ENCODE measurements at places on chromosomes 1 and 21. TPM values are rescaled to one million over a fixed set of nuclear protein-coding genes. Genes with fewer than 3 reads are reported as not detected.

DNA sequence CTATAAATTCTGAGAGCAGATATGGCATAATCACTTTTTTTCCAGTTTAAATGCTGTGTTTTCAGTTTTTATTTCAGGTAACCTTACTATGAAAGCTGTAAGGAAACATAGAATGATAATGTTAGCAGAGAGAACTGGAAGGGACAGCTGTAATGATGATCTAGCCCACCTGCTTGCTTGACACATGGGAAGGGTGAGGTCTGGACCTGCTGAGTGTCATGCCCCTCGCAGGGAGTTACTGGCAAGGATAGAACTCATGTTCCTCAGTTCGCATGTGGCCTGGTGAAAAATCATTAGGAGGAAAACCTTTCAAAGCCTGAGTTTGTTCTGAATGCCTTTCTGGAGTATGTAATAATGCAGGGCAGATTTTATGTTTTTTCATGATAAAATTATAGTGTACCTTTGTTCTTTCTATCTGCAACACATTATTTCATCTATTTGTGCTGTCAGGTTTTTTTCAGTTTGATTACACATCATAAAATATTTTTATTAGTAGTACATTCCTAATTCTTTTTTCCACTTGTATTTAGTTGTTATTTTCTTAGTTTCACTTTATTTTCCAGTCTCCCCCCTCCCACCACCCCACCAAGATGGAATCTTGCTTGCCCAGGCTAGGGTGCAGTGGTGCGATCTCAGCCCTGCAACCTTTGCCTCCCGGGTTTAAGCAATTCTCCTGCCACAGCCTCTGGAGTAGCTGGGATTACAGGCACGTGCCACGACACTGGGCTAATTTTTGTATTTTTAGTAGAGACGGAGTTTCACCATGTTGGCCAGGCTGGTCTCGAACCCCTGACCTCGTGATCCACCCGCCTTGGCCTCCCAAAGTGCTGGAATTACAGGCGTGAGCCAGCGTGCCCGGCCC is 8.0 kb downstream of the DDI2 start:
- peaks cover 3% of the 10 kb centered on the region for H3K36me3 ChIP-seq
- DNase-seq, result no peak
- no peak overlapping the region for H3K27ac ChIP-seq
- no peak overlapping the region for H3K4me3 ChIP-seq
- H3K4me1 ChIP-seq, result peaks cover 34% of the 10 kb centered on the region

- H3K27ac ChIP-seq, result no peak overlapping the region
- no peak for DNase-seq
- no peaks in the 10 kb centered on the region for H3K36me3 ChIP-seq
- no peaks in the 10 kb centered on the region for H3K27me3 ChIP-seq
- no peak overlapping the region for H3K4me3 ChIP-seq
- H3K4me1 ChIP-seq, result no peaks in the 10 kb centered on the region
These were observed 15.4 kb upstream of the WASF2 start for GRCh38 chr1:27505420-27505680.

DNA sequence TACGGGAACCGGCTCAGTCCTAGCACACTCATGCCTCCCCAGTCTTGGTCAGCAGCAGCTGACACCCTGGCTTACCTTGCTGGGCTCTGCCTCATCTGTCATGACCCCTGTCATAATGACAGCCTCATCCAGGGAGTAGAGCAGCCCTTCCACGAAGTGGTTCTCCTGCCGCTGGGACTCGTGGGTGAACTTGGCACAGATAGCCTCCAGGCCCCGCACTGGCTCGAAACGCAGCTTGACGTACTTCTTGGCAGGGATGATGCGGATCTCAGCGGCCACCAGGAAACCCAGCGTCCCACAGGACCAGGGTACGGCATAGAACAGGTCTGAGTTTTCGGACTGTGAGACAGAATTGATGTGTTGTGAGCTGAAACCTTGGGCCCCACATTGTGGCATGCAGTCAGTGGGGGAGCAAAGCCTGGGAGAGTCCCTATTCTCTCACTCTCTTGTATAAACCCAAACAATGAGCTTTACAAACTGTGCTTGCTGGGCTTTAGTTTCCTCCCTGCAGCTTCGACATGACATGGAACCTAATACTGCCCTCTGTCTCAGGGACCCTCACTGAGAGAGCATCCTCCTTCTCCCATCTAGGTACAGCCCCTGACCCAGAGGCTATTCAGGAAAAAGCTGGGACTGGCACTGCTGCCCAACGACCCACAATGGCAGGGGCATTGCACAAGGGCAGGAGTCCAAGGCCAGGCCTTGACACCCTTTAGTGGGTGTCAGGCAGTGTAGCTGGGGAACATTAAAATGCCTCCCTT is 15.5 kb downstream of the DHCR24 start:
- H3K36me3 ChIP-seq, result peaks cover 5% of the 10 kb centered on the region
- no peaks in the 10 kb centered on the region for H3K4me1 ChIP-seq
- H3K27me3 ChIP-seq, result no peaks in the 10 kb centered on the region
- no peak overlapping the region for H3K4me3 ChIP-seq

OR2W3 gene
- not detected for total RNA-seq

HMCN1 gene
- 0.02 TPM for total RNA-seq

DNA sequence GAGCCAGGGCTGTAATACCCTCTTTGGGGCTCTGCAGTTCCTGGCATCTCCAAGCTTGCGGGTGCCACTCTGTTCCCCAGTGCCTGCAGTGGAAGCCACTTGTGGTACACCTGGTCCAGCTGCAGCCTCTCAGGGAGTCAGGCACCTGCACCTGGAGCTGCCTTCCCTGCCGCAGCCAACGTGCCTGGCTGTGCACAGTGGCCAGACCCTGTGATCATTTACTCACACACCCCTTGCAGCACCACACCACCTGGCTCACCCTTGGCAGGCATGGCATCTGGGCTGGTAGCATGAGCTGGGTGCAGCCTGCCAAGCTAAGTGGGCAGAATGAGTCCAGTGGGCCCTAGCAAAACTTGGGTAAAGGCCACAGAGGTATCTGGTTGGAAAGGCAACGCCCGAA is 51.1 kb upstream of the NTPCR start:
- H3K27me3 ChIP-seq, result no peaks in the 10 kb centered on the region
- DNase-seq, result no peak
- H3K4me1 ChIP-seq, result no peaks in the 10 kb centered on the region
- H3K4me3 ChIP-seq, result no peak overlapping the region
- no peaks in the 10 kb centered on the region for H3K36me3 ChIP-seq
- H3K27ac ChIP-seq, result no peak overlapping the region

DNA sequence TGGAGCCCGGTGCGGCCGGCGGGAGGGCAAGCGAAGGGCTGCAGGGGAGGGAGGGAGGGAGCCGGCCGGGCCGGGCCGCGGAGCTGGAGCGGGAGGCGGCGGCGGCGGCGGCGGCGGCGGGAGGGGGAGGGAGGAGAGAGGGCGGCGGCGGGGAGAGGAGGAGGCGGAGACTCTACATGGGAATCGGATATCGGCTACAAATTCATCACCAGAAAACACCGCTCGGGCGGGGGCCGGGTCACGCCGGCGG is at the start of gene AKT3:
Gene AKT3, minus strand, starts transcription at position 42 of the 250 bp plus-strand sequence. CDS start 7,073 bp downstream, outside the sequence.
- H3K4me3 ChIP-seq, result peak within 1 kb of the TSS; percentile 80
- peak within 1 kb of the TSS; percentile 80 for H3K27ac ChIP-seq
- H3K27me3 ChIP-seq, result no peaks in the 10 kb centered on the region
- peaks cover 20% of the 10 kb centered on the region for H3K4me1 ChIP-seq
- DNase-seq, result no peak
- H3K36me3 ChIP-seq, result no peaks in the 10 kb centered on the region

- no peaks in the 10 kb centered on the region for H3K27me3 ChIP-seq
- no peaks in the 10 kb centered on the region for H3K4me1 ChIP-seq
- no peak overlapping the region for H3K4me3 ChIP-seq
- no peak for DNase-seq
- H3K27ac ChIP-seq, result no peak overlapping the region
These were observed 115.7 kb upstream of the UBE2U start for GRCh38 chr1:64087768-64088167.

- H3K36me3 ChIP-seq, result no peaks in the 10 kb centered on the region
- H3K4me3 ChIP-seq, result no peak overlapping the region
- no peaks in the 10 kb centered on the region for H3K4me1 ChIP-seq
These were observed 116.6 kb downstream of the ATG4C start for GRCh38 chr1:62900566-62900965.

DNA sequence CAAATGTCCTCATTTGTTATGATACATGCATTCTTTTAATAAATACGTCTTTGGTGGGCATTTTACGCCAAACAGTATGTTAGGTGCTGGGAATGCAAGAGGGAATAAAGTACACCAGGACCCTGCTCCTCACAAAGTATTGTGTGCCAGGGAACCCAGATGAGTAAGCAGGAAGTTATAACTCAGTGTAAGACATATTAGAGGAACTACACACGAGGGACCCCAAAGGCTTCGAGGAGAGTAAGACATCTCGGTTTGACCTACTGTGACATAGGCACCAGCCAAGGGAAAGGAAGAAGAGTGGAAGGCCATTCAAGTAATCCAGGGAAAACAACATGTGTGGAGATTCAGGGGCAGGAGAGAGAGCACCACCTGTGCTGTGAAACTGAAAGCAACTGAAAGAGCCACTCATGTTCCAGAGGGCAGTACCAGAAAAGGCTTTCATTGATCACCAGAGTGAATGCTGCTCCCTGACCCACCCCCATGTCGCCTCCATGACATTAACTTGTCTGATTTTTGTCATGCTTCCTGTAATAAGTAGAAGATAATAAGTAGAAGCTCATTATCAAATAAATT is 542.5 kb upstream of the PKN2 start:
- H3K27ac ChIP-seq, result no peak overlapping the region
- H3K4me3 ChIP-seq, result no peak overlapping the region
- no peaks in the 10 kb centered on the region for H3K36me3 ChIP-seq
- H3K4me1 ChIP-seq, result no peaks in the 10 kb centered on the region

DNA sequence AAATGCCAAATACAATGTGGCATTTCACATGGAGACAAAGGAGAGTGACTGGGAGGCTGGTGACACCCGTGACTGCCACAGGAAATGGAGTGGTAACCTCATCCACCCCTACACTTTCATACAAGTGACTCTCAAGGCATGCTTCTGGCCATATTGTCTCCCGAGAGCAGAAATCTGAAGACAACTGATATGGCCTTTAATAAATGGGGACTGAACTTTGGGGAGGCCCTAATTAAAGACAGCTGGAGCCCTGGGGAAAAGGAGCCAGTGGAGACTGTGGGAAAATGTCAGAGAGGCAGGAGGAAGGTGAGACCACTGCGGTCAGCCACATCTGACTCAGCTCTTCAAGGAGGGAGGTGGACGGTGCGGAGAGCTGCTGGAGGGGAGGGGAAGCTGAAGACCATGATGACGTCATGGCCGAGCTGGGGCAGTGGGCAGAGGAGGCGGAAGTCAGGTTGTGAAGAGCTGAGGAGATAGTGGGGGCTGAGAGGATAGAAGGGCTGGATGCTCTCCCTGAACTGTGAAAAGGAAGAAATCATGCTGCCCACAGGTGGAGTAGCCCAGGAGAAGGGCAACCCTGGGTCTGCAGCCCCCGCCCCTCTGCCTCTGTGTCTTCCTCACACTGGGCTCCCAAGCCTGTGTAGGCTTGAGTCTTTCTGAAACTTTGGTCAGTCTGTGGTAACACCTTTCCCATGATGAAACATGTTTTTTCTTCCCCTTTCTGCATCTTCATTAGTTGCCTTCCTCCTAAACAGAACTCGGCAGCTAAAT is 14.0 kb upstream of the NCF2 start:
- H3K4me3 ChIP-seq, result no peak overlapping the region
- no peaks in the 10 kb centered on the region for H3K36me3 ChIP-seq
- H3K27me3 ChIP-seq, result no peaks in the 10 kb centered on the region
- H3K27ac ChIP-seq, result no peak overlapping the region

DNA sequence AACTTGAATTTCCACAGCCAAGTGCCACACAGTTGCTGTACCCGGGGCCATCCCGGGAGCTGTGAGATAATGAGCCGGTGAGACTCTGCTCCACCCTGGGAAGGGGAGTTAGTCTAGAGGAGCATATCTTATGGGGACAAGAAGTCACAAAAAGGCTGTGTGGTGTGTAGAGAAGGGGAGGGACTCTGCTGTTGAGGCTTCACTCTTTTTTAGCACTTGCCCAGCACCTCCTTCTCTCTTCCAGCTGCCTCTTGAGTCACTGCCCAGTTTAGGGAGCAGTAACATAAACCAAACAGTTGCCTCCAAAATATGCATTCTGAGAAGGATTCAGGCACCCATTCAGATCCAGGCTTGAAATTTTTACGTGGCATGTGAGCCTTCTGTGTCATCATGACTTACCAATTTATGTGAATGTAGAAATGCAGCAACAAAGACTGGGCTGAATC is 744 bp upstream of the WDR26 start:
- H3K4me3 ChIP-seq, result peak overlapping the region; percentile 91
- peak; percentile 15 for DNase-seq
- H3K36me3 ChIP-seq, result no peaks in the 10 kb centered on the region
- peak overlapping the region; percentile 96 for H3K27ac ChIP-seq

DNA sequence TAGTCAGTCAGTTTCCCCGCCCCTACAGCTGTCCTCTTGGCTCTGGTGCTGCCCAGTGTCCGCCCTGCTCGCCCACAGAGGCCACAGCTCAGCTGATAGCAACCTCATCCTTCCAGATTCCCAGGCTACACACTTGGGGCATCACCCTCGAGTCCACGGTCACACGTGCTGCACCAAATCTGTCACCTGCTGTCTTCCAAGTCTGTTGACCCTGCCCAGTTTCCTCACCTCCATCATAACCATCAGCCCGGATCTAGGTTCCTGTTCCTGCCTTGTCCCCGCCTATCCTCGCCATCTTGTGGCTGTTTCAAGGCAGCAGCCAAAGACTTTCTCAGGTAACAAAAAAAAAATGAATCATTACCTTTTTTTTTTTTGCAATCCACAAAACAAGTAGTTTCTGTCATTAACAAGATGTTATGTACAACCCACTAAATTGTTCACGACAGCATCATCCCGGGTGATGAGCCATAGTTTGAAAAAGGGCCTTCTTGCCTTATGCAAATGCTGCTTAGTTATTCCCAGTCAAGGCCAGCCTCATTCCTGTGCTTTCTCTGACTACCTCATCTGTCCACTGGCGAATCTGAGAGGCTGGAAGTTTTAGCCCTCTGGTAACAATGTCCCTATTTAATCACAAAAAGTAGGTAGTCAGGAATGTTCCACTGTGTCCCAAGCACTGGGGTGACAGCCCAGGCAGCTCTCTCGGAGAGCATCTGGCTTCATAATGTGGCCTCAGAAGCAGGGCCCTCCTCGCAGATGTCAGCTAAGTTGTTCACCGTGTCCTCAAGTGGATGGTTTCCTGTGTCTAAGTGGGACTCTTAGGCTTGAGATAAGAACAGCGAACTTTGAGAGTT is 4.9 kb upstream of the MIIP start:
- no peak for DNase-seq
- H3K36me3 ChIP-seq, result peaks cover 22% of the 10 kb centered on the region
- peak overlapping the region; percentile 41 for H3K27ac ChIP-seq
- H3K4me3 ChIP-seq, result no peak overlapping the region
- no peaks in the 10 kb centered on the region for H3K27me3 ChIP-seq

ATP6V1G3 gene
- not detected for total RNA-seq

GRCh38 chr1:103900005-103900404 is 150.3 kb downstream of the AMY1C start:
- H3K4me1 ChIP-seq, result no peaks in the 10 kb centered on the region
- no peak overlapping the region for H3K4me3 ChIP-seq
- no peak overlapping the region for H3K27ac ChIP-seq
- no peaks in the 10 kb centered on the region for H3K36me3 ChIP-seq
- H3K27me3 ChIP-seq, result no peaks in the 10 kb centered on the region

All from CD8-positive, alpha-beta memory T cell (primary cell).